ENCODE measurements at places on chromosomes 13 and 19.

GRCh38 chr13:48591889-48592687 is 59.2 kb upstream of the RCBTB2 start:
- DNase-seq, result no peak

- DNase-seq, result peak; percentile 71
Measured at GRCh38 chr19:44847144-44848035, 1.3 kb downstream of the NECTIN2 start.

- peak; percentile 79 for DNase-seq
Measured at GRCh38 chr19:15288146-15288963, 44.0 kb downstream of the BRD4 start.

DNA sequence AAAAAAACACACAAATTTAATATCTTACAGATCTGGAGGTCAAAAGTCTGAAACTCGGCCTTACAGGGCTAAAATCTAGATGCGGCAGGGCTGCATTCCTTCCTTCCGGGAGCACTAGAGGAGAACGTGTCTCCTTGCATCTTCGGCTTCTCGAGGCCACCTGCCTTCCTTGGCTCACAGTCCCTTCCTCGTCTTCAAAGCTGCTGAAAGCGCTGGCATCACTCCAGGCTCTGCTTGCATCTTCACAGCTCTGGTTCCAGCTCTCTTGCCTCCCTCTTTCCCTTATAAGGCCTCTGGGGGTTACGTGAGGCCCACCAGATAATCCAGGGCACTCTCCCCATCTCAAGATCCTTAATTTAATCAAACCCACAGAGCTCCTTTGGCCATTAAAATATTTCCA is 10.5 kb downstream of the XRCC1 start:
- no peak for DNase-seq

DNA sequence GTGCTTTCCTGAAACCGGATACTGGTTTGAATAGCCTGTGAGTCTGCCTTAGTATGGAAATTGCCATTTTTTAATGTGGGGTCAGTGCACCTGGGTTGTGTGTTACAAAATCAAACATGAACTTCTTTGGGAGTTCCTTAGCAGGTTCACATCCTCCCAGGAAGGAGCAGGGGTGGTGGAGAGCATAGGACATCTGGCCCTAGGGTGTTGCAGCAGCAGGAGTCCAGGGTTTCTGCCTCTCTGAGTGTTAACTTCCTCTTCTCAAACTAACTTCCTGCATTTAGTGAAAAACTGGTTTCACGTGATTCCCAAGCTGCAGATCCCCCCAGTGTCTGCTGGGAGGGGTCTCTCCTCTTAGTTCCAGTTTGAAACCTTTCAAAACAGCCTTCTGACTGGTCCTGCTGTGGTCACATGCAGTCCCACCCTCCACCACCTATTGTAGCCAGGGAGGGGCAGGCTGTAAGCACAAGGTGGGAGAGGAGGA is 7.2 kb downstream of the RNASEH2B start:
- peak; percentile 51 for DNase-seq

- peak; percentile 73 for DNase-seq
Measured at GRCh38 chr13:30810261-30810701, 74.9 kb downstream of the ALOX5AP start.

GRCh38 chr13:59416561-59416960 is 747.2 kb downstream of the DIAPH3 start:
- DNase-seq, result no peak

GRCh38 chr19:39768334-39768733 is 10.3 kb upstream of the LEUTX start:
- no peak for DNase-seq

DNA sequence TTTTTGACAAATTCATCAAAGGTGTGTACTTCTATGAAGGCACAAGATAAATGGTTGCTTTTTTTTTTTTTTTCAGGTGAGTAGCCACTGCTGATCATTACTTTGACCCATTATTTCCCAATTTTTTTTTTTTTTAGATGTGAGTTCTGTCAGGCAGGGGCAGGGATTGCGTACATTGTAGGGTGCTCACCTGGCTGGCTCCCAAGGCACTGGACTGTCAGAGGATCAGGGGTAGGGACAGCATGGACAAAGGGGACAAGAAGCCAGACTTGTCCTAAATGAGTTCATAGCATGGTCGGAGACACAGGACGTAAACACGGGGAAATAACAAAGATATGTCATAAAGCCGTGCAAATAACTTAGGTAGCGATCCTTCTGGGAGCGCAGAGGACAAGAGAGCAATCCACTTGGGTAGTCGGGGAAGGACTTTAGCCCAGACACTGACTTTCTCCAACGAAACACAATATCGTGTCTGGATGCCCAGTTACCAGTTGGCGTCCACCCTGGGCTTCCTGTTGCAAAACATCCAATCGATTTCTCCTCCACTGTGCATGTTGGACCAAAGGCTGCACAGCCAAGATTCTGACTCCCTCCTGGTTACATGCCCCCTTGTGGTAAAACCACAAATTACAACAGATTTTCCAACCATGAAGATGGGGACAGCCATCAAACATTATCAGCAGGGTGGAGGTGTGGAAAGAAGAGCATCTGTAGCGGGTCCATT is 27.5 kb upstream of the KATNAL1 start:
- DNase-seq, result no peak

DNA sequence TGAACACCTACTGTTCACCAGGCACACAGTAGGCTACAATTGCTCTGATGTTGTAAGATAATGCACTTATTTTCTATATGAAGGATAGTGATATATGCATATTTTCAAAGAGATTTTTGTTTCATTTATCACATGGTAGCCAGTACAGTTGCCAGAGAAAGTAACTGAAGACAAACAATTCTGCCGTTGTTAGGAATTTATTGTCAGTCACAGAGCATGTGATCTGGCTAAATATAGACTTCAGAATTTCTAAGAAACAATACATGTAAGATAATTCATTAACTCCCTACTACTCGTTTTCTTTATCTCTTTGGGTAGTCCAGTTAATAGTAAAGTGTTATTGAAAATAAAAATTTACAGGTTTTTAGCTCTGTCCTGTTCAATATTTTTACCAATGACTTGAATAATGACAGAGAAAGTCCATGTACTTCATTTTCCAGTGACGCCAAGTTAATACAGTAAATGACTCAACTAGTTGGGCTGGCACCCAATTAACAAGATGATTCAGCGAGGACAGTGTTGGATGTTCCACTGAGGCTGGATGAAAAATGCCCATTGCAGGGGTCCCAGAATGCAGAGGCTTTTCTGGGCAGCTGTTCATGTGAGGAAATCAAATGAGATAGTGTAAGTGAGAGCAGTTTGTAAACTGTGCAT is 35.6 kb downstream of the GJA3 start:
- no peak for DNase-seq

- DNase-seq, result no peak
Measured at GRCh38 chr19:11848200-11848593, 329 bp upstream of the ZNF439 start.

DNA sequence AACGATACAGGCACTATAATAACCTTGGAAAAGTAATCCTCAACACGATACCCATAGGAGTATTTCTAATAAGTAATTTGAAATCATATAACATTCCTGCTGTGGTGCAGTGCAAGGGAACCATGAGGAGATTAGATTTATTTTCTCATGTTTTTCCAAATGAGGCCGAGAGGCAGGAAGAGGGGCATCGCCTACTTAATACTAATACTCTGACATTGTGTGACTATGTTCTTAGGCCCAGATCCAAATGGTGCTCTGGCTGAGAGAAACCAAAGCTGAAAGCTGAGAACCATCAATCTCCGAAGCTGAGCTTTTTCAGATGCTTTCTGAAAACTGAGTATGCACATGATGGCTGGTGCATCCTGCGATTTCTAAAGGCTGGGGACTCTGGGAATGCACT is 248.0 kb upstream of the MAB21L1 start:
- DNase-seq, result no peak

DNA sequence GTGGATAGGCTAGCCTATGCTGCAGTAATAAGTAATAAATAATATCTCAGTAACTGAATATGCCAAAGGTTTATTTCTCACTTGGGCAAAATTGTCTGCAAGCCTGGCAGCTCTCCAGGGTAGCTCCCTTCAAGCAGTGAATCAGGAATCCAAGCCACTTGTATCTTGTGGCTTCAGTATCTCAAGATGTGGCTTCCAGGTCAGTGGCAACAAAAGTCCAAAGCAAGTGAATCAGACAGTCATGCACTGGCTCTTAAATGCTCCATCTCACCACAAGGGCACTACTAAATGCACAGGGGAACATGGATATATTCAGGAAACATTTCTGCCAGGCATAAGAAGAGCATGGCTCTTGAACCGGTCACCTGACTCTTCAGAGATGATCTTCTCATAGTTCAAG is 126.3 kb downstream of the KCTD12 start:
- no peak for DNase-seq

DNA sequence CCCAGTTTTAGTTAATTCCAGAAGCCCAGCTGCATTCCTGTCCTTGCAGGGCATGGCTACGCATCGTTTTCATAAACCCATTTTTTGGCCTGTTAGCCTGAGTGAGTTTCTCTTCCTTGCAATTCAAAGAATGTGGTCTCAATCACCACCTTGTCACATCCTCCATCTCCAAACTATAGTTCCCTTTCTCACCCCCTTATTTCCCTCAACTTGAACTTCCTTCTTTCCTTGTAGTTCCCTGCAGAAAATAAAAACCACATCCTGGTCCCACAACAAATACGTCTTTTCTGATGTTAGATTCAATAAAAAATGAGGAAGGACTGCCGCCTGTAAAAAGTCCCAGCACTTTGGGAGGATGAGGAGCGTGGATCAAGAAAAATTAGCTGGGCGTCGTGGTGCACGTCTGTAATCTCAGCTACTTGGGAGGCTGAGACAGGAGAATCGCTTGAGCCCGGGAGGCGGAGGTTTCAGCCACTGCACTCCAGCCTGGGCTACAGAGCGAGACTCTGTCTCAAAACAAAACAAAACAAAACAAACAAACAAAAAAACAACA is 13.2 kb downstream of the ADGRE3 start:
- DNase-seq, result no peak

DNA sequence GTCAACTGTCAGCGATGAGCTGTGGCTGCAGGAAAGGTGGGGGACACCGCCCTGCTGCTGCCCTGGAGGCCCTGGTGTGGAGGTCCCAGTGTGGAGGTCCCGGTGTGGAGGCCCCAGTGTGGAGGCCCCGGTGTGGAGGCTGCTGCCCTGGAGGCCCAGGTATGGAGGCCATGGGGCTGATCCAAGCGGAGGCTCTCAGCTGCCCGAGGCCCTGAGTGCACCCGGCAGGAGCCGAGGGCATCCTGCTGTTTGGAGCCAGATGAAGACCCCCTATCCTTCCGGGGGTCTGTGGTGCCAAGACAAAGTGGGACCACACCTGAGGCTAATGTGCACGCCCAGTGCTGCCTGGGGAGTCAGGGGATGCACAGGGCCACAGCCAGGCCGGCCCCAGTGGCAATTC is 210.4 kb upstream of the SOX1 start:
- DNase-seq, result no peak

DNA sequence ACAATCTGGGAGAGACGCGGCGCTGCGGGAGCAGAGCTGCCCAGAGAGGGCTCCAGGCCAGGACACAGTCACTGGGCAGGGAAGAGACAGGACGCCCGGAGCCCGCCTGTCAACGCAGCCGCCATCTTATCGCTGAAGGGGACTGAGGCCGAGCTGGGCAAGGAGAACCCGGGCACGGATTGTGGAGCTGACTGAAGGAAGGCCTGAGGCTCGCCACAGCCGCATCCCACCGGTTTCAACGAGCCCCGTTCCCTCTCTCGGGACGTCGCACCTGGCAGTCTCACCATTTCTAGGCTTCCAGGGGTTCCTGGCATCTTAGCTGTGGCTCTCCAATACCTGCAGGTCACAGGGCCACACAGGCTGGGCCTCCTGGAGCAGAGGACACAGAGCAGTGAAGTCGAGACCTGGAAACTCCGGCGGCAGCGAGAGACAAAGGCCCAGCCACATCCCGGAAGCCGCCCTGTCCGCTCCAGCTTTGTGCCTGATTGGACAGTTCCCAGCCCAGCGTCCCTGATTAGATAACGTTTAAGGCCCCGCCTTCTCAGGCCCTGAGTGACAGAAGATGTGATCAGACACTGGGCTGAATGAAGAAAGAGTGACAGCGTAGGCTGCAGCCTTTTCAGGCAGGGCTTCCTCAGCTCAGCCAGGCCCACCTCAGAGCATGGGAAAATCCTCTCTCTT is at the start of gene ZNF91:
Gene ZNF91 (minus strand): TSS at position 431 of the 681 bp plus-strand sequence. CDS start 117 bp downstream, at position 314.
- peak; percentile 96 for DNase-seq

DNA sequence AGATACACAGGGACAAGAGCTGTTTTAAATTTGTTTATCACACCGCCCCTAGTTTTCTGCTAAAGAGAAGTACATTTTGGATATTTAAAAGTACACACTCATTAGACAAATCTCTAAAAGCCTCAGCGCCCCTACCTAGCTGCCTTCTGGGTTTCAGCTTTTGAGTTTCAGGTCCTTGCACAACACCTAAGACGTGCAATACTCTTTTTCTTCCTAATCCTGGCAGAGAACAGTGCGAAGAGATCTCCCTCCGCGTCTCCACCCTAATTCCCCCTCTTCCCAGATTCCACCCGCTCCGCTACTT is 421 bp upstream of the KLF5 start:
- DNase-seq, result no peak

DNA sequence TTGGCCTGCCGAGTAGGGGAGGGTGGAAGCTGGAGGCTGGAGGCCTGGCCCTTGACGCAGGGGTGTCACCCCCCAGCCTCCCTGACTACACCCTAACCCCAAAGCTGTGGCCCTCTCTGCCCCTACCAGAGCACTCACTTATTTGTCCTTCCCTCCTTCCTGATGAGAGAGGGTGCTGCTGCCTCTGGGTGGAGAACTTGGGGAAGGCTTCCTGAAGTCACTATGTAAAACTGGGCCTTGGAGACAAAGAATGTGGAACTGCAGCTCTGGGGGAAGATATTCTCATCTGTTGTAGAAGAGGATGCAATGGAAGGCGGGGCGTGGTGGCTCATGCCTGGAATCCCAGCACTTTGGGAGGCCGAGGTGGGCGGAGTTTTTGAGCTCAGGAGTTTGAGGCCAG is 485.2 kb downstream of the ZNF536 start:
- DNase-seq, result no peak

- peak; percentile 60 for DNase-seq
Measured at GRCh38 chr13:98970330-98970729, 7.5 kb downstream of the DOCK9 start.

- no peak for DNase-seq
Measured at GRCh38 chr13:110506396-110506795, 55.1 kb downstream of the RAB20 start.

DNA sequence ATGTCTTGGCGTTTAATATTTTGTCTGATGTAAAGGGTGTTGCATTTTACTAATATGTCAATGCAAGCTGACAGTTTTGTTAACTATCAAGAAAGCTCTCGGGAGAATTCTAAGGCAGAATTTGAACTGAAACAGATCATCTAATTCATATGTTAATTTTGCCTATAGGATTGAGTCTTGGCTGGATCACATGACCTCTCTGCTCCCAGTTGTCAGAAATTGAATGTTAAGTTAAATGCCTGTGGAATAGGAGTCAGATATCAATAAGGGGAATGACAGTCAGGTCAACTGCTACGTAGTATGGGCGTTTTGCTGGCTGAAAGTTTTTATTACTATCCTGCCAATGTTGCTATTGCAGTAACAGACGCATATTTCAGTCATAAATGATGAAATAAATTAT is 358.5 kb downstream of the MYO16 start:
- no peak for DNase-seq

Data from left hindlimb (tissue), 1 donor.